ENCODE measurements at places on chromosomes 6 and 20.

DNA sequence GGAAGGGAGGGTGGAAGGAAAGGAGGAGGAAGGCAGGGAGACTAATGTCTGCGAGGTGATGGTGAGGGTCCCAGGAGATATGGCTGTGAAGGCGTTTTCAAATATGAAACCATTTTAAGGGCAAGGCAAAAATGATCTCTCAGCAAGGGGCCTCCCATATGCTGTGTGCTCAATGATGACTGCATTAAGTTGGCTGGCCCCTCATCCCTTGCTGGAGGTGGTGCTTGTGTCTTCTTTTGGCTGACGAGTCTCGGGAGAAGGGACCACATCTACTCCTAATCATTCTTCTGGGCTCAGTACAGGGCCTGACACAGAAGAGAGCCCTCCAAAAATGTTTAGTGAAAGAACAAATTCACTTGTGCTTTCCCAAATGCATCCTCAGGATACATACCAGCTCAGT is 23.0 kb upstream of the MRPS18A start:
- no peak for DNase-seq

DNA sequence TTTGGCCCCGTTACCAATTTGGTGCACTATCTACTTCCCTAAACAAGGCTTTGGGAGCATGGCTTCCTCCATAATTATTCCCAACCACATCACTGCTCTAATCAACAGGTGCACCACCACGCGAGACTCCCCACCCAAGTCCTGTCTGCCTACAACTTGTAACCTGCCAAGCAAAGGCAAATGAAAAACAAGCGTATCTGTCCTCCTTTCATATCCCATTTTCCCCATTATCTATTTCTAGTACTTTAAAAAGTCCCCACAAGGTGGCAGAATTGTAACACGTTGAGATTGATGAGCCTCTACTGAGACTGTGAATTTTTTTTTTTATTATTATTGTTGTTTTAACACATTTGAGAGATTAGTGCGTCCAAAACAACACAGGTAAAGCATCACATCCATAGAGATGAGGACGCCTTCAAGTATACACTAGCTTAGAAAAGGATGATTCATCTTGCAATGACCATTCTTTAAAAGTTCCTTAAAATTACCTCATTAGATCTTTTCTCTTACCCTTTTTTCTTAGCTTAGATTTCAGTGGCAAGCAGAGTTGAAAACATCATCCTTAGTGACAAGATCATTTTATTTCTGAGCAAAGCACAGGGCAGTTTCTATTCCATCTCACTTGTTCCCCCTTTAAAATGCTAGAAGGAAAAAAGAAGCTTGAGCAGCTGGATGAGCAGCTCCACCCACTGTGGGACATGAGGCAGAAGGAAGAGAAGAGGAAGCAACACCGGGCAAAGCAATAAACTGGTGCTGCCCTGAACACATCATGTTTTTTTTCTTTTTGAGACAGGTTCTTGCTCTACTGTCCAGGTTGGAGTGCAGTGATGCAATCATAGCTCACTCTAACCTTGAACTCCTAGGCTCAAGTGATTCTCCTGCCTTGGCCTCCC is 210.8 kb downstream of the ARHGAP18 start:
- DNase-seq = no peak

DNA sequence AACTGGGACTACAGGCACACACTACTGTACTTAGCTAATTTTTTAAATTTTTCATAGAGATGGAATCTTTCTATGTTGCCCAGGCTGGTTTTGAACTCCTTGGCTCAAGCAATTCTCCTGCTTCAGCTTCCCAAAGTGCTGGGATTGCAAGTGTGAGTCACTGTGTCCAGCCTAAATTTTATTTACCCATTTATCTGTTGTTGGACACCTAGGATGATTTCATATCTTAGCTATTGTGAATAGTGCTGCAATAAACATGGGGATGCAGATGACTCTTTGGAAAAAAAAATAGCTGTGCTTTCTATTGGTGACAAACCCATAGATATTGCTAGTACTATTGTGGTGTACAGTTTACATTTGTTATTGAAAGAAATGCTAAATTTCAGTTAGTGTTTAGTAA is 19.6 kb upstream of the SYNCRIP start:
- no peak for DNase-seq

DNA sequence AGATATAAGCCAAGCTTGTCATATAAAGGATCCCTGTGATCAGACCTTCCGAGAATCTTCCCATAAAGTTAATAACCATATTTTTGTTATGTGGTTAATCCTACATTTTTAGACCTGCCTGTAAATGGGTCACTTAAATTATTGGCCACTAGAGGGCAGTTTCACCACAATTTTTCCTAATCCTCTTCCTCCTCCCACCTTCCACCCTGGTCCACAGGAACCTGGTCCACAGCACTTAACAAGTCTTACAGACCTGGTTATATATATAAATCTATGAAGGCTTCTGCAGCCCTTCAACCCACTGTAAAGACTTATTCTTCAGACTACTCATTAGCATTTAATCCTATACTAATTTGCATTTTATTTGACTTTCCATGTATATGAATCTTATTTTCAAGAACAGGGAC is 28.3 kb downstream of the MRS2 start:
- no peak for DNase-seq

Data from stimulated activated CD8-positive, alpha-beta memory T cell treated with anti-CD3 and anti-CD28 coated beads, Interleukin-7, amount 100 ng/mL, for 1 hour (primary cell).